ENCODE measurements at places on chromosomes 16 and 17. TPM values are rescaled to one million over a fixed set of nuclear protein-coding genes. Genes with fewer than 3 reads are reported as not detected.

GRCh38 chr17:58412961-58413586, 4.3 kb downstream of the RNF43 start:
- DNase-seq, result no peak

DNA sequence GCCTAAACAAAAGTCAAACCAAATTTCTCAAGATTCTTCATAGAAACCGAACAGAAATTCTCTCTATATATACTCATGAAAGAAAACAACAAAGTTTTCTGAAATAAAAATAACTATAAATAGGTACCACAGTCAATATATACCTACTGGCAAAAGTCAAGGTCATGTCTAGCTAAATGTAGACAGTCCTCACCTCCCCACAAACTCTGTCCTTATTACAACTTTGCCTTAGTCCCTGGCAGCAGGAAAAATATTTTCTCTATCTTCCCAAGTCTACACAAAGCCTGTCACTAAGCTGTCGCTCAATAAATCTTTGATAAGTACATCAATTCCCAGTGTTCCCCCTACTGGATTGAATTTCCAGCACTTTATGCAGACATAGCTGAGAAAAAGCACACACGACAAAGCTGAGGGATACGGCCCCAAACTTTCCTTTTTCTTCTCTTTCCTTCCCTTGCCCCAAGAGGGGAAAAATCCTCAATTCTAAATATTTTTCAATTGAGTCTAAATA, 2.7 kb downstream of the CFAP20 start:
- no peak for DNase-seq

GRCh38 chr17:65287040-65287439, 149.9 kb downstream of the RGS9 start:
- DNase-seq, result no peak

DNA sequence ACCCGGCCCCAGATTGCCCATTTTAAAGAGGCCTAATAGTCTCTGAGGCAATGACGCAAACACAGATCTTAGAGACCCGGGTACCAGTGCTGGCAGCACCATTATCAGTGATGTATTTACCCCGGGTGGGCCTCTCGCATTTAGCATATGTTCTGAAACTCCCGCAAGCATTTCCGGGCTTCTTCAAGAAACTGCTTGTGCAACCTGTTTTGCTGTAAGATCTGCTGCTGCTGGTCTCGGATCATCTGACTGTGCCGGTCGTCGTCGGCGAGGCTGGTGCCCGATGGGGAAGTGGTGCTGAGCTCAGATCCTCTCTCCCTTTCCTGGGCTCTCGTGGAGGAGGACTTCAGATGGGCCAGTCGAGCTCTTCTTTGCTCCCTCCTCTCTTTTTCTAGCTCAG, 12.5 kb downstream of the CEP295NL start:
- DNase-seq, result peak; percentile 79

DNA sequence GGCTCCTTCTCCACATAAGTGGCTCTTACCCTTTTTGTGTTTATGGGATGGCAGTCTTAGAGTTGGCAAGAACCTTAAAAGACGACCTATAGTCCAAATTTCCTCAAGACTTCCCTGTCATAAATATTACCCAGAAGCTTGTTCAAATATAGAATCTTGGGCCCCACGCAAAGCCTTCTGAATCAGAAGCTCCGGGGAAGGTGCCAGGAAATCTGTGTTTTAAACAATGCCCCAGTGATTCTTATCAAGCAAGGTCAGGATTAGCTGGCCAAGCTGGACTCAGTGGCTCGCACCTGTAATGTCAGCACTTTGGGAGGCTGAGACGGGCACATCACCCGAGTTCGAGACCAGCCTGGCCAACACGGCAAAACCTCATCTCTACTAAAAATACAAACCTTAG, 85.7 kb downstream of the TIMM22 start:
- no peak for DNase-seq

CORO6 gene
- 13.9 TPM for total RNA-seq

DNA sequence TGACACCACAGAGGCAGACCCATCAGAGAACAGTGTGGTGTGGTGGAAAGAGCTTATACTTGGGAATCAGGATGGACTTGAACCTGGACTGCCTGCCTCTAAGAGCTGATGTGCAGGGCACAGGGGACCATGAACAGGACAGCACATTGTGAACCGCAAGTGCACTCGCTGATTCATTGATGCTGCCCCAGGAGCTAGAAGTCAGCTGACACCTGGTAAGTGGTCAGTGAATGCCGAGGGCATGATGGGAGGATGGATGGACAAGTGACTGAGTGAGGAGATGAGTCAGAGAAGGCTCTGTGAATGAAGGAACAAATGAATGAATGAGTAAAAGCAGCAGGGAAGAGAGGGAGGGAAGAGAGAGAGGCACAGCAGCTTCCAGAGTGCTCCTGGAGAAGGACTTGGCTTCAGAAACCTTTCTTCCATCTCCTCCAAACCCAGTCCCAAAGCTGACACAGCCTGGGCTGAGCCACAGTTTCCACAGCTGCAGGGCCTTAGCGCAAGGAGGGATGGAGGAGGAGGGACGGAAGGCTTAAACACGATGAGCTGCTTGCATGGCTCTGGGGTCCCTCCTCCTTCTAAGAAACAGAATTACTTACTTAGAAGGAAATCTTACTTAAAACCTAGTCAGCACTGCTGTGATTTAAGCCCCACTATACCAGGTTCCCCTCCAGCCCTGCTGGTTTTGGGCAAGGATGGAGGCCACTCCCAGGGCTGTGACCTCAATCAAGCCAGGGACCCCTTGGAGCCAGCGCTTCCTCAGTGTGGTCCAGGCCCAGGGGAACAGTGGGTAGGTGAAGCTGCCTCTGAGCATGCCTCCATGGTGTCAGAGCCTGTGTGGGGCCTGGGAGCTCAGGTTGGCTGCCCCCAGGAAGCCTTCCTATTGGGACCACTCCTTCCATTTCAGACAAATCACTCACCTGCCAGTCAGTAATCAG, 184.6 kb downstream of the TMEM132E start:
- no peak for DNase-seq

GRCh38 chr16:87169509-87169995, 147.6 kb downstream of the C16orf95 start:
- DNase-seq, result no peak

DNA sequence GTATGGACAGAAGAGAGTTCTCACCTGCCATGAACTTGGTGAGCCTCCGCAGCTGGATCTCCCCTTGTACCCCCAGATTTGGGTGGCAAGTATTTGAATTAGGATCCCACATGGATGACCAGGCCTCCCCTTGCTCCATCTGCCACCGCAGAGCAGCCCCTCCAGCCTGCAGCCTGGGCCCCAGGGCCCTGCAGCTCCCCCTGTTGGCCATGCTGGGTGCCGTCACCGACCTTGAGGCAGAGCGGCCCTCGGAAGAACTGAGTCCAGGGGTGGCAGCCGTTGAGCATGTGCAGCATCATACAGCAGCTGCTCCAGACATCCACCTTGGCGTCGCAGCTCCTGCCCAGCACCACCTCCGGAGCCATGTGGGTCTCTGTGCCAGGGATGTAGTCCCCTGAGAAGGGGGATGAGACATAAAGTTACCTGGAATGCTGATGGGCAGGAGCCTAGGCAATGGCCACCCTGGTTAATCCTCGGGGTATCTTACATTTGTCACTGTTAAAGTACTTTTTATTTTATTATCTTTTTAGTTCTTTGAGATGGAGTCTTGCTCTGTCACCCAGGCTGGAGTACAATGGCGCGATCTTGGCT, 9.0 kb upstream of the SPATA32 start:
- DNase-seq, result peak; percentile 78

- no peak for DNase-seq
Observed at GRCh38 chr16:63981639-63982038, 1140.2 kb downstream of the CDH11 start.

SPN gene
- total RNA-seq, result 103 TPM

WNT9B gene
- not detected for total RNA-seq

HEATR9 gene
- total RNA-seq, result 0.18 TPM

GRCh38 chr16:66676599-66676998, 19.9 kb downstream of the CMTM4 start:
- DNase-seq, result no peak

SSTR5 gene
- total RNA-seq, result not detected

DNA sequence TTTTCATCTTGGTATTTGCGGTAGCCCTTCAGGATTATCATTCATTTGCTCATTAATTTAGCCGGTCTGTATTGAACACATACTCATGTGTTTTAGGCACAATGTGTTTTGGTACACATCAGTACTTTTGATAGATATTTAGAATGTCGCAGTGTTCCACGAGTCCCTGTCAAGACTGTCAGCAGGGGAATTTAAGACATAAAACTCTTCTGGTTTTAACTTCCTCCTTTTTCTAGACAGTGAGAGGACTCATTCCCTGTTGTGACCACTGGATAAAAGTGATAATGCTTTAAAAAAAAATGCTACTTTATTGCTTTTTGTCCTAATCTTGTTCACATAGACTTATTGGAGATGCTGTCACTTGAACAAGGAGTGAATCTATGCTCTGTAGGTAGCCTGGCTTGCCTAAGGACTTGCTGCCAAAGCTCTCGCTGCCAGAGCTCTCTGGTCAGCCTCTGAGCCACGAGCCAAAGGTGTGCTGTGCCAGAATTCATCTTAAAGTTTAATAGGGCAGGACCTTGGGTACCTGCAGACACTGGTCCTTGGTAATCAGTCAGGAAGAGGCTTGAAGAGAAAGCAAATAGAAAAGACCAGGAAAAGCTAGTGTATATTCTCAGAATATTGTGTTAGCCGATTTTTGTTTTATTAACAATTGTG, 5.4 kb downstream of the DCAF7 start:
- no peak for DNase-seq

TMEM231 gene
- total RNA-seq, result 3.6 TPM

METTL22 gene
- 32.3 TPM for total RNA-seq

GGT6 gene
- total RNA-seq, result not detected

GRCh38 chr17:33201283-33201682, 91.8 kb downstream of the ASIC2 start:
- peak; percentile 6 for DNase-seq

NLRC3 gene
- 14.9 TPM for total RNA-seq

DNA sequence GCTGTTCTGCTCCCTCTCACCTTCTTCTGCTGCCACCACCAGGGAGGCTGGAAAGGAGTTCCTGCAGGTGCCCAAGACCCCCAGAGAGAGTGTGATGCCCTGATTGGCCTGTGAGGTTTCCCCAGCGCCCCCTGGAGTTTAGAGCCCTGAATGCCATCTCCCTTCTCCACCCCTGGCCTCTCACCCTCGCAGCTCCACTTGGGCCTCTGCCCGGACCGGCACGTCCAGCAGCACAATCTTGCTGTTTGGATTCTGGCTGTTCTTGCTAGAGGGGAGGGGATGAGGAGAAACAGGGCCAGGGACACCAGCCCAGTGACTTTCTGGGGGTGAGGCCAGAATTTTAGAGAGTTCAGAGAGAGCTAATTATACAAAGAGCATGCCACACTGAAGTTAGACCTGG, 12.5 kb upstream of the FAM171A2 start:
- peak; percentile 54 for DNase-seq

CFAP97D1 gene
- not detected for total RNA-seq

HCFC1R1 gene
- 30.7 TPM for total RNA-seq

DNA sequence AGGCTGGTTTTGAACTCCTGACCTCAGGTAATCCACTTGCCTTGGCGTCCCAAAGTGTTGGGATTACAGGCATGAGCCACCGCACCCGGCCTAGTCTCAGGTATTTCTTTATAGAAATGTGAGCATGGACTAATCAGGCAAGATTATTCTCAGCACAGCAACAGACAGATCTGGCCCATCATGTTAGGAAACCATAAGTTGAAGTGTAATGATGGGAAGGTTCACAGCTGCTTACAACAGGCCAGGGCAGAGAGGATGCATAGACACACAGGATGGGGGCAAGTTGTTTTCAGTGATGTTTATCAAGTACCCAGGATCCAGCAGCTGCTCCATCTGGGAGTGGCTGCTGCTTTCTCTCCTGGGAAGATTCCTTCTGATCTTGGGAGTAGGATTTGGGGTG, 16.6 kb upstream of the NOS2 start:
- DNase-seq, result no peak

GRCh38 chr17:10744501-10745000, 14.7 kb upstream of the TMEM220 start:
- DNase-seq, result peak; percentile 14

- DNase-seq, result no peak
Observed at GRCh38 chr16:90061437-90061836, 15.7 kb downstream of the PRDM7 start.

- DNase-seq, result no peak
Observed at GRCh38 chr16:79648826-79649225, 48.3 kb upstream of the MAF start.

- DNase-seq, result peak; percentile 49
Observed at GRCh38 chr17:28385406-28385805, 13.9 kb downstream of the SARM1 start.

GRCh38 chr17:19248151-19248927, 11.2 kb downstream of the EPN2 start:
- no peak for DNase-seq

DNA sequence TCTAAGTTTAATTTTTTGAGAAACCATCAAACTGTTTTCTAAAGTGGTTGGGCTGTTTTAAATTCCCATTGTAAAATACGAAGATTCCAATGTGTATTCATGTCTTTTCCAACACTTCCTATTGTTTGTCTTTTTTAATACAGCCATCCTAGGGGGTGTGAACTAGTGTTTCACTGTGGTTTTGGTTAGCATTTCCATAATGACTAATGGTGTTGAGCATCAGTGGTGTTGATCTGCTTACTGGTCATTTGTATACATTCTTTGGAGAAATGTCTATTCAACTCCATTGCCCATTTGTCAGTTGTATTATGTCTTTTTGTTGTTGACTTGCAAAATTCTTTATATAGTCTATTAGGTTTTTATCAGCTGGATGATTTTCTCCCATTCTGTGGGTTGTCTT, 239.2 kb upstream of the AXIN2 start:
- no peak for DNase-seq

DNA sequence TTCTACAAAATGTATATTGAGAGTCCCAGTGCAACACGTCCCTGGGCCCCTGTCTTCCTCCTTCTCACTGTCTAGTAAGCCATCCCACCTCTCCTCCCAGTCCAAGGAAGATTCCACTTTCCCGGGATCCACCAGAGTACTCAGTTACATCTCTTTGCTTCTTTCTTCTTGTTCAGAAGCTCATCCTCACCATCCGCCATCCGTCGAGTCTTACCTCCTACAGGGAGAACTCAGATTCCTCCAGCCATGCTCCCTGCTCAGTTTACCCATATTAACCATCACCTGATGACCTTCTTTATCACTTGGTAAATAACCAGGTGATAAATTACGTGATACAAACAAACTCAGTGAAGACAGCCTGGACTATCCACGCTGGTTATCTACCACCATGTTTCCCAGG, 57.1 kb downstream of the CYTH1 start:
- DNase-seq, result no peak

- no peak for DNase-seq
Observed at GRCh38 chr17:34974794-34975785, 5.2 kb upstream of the LIG3 start.

GRCh38 chr17:30173649-30174048, 57.0 kb downstream of the NSRP1 start:
- peak; percentile 48 for DNase-seq

Data from activated CD4-positive, alpha-beta T cell treated with anti-CD3 and anti-CD28 coated beads for 36 hours (primary cell).